Neuronal stem cell (in vitro differentiated cells): ENCODE measurements at places on chromosomes 11 and 22.

DNA sequence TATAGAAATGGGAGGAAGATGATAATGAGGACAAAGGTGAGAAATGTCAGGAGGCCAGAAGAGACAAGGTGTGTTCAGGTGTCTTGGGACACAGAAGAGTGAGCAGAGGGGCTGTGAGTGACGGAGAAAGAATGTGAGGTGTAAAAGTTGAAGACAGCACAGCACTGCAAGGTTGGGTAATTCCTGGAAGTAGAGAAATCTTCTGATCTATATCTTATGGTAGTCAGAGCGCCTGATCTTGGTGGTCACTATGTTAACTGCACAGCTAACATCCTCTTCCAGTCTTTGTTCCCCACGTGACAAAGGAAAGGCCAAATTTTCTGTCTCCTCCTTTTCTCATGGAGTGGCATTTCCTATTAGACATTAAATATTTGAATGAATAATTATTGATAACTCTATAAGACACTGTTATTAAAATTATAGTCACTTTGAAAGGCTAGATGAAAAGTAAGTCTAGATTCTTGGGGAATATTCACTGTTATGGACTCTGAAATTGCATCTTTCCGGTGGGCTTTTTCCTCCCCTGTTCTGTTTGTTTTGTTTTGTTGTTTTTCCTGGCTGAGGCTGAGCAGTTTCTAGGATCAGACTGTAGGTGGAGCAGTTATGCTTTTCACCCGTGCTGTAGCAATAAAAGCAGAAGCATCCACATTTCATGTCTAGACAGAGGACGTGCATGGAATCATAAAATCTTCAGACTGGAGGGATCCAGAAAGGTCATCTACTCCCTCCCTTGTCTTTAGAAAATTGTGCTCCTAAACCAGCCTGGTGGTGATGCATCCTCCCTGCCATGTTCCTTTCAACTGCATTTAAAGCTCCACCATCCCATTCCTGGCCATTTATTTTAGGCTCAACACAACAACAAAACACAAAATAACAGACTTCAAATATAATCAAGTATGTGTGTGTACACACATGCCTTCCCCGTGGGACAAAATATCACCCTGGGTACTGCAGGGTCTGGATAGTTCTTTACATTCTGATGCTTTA, 26.6 kb downstream of the SC5D start:
- peak; percentile 32 for DNase-seq

DNA sequence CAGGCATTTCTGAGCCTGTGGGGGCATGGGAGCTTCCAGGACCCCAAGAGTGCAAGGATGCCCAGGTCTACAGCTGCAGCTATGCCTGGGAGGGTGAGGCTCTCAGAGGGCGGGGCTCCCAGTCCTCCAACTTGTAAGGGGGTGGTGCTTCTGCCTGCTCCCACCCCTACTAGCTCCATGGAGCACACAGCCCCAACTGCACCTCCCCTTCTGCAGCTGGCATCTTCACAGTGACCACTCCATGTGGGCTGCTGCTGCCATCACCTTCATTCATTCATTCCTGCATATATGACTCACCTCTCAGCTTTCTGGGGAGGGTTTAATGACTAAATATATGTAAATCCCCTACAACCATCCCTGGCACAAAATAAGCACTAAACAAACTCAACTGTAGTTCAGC, 43.8 kb downstream of the CHST1 start:
- no peak for DNase-seq

- no peak for DNase-seq
Observed at GRCh38 chr11:19646921-19647320, 65.7 kb upstream of the NAV2 start.

- DNase-seq: no peak
Observed at GRCh38 chr22:28031383-28031922, 112.4 kb upstream of the PITPNB start.

- no peak for DNase-seq
Observed at GRCh38 chr11:74749127-74749964, 697 bp downstream of the RNF169 start.

- no peak for DNase-seq
Observed at GRCh38 chr11:125807909-125808308, 20.0 kb downstream of the PATE3 start.

DNA sequence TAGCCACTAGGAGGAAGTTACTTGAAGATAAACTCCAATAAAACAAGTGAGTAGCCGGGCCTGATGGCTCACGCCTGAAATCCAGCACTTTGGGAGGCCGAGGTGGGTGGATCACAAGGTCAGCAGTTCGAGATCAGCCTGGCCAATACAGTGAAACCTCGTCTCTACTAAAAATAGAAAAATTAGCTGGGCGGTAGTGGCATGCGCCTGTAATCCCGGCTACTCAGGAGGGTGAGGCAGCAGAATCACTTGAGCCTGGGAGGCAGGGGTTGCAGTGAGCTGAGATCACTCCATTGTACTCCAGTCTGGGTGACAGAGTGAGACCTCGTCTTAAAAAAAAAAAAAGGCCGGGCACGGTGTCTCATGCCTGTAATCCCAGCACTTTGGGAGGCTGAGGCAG, 34.0 kb upstream of the CLPB start:
- no peak for DNase-seq

DNA sequence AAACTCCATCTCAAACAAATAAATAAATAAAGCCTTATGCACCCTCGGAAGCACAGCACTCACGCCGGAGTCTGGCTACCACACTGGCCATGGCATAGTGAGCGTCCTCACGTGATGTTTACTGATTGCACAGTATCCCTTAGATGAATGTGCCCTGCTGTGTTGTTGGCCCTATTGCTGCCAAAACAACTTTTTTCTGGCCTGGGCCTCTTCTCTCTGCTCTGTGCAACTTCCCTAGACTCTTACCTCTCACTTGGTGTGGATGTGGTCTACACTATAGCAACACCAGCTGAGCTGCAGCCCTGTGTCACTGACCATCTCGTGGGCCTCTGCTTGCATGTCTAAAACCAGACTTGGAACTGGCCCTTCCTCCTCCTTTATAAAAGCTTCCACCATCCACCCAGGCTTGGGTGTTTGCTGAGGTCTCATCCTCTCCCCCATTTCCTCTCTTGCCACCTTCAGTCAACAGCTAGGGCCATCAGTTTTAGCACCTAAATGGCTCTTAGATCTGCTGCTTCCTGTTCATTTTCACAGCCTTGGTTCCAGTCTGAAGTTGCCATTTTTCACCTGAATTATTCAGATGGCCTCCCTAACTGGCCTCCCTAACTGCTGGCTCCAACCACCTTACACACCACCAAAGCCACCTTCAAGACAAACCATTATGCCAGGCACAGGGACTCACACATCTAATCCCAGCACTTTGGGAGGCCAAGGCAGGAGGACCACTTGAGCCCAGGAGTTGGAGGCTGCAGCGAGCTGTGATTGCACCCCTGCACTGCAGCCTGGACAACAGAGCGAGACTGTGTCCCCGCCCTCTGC, 9.2 kb downstream of the ZNF74 start:
- no peak for DNase-seq

DNA sequence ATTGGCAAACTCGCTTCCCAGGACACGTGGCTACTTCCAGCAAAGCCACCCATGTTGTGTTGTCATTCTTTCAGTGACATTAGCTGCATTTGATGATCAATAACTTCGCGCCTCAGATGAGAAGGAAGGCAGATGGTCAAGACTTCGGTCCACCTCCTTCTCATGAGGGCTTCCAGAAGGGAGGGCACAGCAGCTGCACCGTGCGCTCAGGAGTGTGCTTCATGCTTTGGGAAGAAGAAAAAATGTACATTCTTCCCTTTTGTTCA, 25.3 kb downstream of the IGLL5 start:
- DNase-seq: no peak

- DNase-seq: no peak
Observed at GRCh38 chr22:46748908-46749675, 11.0 kb upstream of the CERK start.

DNA sequence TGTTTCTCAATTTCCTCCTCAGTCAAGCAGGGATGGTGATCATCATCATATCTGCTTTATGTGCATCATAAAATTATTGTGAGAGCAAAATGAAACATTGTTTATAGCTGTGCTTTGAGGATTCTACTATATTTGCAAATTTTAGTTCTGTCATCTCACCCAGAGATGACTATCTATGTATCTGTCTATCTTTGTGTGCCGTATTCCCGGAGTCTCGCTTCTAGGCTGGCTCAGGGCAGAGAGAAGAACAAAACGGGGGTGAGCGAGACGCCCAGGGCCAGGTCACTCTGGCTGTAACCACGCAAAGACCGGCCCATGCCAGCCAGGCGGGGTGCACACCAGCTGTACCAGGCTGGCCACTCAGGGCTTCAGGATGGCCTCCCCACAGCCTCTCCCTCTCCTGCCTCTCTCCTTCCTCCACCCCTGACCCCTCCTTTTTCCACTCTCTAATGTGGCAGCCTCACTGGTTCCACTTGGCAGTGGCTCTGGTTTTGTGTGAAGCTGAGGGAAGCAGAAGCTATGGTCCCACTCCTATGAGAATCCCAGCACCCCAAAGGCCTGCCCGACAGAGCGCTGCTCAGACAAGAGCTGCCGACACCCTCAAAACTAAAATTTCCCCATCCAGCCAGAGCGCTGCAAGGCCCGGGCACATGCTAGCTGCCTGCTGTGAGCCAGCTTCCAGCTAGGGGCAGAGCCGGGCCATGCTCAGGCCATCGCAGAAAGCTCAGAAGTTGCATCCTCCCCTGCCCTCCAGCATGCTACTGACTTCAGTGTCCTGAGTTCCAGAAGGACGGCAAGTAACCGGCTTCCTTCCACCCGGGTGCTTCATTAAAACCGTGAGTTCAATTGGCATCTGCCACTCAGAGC, 139.5 kb upstream of the TBCEL start:
- DNase-seq: no peak

DNA sequence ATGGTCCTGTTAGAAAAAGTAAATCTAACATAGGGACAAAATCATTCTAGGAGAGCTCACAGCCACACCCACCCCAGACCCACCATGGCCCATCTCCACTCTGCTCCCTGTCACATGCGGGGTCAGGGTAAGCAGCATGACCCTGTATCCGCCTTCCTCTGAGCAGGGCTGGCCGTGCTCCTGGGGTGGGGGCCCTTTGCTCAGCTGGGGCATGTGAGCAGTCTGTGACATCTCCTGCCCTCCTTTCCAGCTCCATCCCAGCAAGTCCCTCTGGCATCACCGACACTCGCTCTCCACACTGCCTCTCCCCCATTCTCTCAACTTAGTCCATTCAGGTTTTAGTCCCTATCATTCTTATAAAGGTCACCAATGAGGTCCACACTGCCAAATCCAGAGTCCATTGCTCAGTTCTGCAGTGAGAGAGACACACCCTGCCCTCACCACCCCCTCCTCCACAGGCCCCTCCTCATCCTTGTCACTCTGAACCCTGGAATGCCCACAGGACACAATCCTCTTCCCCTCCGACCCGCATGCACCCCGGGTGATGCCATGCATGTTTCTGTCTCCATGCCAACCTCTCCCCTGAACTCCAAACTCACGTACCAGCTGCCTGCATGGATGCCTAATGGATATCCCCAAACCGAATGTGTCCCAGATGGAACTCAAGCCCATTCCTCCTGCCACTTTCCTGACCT, 65.1 kb upstream of the PITPNB start:
- no peak for DNase-seq

GRCh38 chr11:37710031-37710430, 1112.0 kb upstream of the RAG2 start:
- DNase-seq: no peak

- DNase-seq: no peak
Observed at GRCh38 chr11:111676878-111677585, 74.8 kb downstream of the SIK2 start.

GRCh38 chr11:130165601-130166456, 6.2 kb downstream of the ST14 start:
- no peak for DNase-seq
